ENCODE measurements at places on chromosomes 1 and 21.

GRCh38 chr1:102726417-102726816 lies 381.9 kb downstream of the COL11A1 start:
- no peak for DNase-seq

- no peak for DNase-seq
Observed at GRCh38 chr1:89754518-89754917, 66.3 kb upstream of the LRRC8D start.

- no peak for DNase-seq
Observed at GRCh38 chr1:202579806-202580205, 130.4 kb downstream of the SYT2 start.

DNA sequence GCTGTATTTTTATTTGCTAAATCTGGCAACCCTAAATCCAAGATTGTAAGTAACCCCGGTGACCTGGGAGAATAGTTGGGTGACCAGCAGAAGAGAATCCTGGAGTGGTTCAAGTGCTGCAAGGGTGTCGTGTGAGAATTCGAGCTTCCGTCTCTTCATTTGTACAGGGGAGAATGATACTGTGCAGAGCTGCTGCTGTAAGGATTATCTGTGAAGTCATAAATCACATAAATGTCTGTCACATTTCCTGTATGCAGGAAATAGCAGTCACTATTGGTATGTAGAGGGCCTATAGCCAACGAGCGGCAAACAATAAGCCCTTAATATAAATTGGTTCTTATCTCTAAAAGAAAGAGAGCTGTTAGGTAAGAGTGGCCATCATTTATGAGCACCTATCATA lies 90.7 kb downstream of the ATP1A1 start:
- DNase-seq = no peak
